Esophagus squamous epithelium (tissue), 5 donors: ENCODE measurements at places on chromosomes 5 and 9.

DNA sequence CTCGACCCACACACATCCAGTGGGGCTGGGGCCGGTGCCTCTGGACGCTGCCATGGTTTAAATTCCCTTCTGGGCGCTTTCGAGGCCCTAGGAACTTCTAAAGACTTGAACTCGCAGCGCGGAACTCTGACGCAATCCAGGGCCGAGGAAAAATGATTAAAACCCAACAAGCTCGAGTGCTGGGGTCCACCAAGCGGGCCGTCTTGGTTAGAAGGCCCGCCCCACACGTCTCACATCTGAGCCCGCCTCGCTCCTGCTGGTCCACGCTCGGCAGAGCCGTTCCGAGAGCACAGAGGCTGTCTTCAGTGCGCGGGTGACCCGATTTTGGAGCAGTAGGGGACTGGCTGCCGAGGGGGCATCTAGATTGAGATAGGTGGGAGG lies 1.5 kb downstream of the CRHBP start:
- no peak for DNase-seq

DNA sequence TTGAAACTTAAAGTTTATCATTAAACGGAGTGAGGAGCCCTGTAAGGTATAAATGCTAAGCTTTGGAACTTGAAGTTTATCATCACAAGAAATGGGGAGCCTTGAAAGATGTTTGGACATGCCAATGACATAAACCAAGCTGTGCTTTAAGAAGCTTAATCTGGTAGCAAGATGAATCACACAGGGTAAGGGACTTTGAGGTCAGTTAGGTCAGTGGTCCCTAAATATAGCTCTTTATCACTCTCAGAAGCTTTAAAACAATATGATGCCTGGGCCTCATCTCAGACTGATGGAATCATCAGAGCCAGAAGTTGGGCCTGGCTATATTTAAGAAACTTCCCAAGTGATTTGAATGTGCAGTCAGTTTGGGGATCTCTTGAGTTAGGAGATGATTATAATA lies 85.7 kb downstream of the TNC start:
- no peak for DNase-seq

DNA sequence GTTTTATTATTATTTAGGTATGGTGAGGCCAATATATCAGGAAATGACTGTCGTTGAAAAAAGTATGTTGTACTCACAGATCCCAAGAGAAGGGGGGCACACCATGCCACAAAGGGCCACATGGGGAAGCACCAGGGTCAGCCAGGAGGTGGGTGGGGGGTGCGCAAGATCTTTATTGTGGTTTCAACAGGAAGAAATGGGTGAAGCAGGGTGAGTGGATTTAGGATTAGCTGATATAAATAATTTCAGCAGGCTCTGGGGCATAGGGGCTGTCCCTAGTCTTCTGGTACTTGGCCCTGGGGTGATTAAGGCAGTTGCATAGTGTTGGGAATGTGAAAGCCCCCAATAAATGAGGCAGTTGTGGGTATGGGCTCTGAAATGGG lies 8.6 kb downstream of the PDCD1LG2 start:
- DNase-seq, result no peak

DNA sequence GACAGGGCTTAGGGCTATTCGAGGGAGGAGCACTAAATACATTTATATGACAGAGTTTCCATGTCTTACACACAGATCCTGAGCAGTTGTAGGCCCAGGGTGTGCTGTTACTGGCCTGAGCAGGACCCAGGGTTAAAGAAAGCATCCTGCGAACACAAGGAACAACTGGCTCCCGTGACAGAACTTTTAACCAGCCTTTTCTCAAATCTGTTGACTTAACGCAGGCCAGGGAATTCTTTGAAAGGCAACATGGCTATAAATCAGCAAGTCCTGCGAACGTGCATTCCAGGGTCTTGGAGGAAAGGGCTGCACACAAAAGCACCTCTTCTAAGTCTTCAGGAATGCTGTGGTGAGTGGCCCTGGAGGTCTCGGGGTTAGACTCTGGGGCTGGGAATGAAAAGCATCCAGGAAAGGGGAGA lies 45.2 kb upstream of the ANKRD55 start:
- DNase-seq, result no peak

GRCh38 chr9:97981846-97982682 lies 1.1 kb upstream of the ANP32B start:
- DNase-seq, result no peak

DNA sequence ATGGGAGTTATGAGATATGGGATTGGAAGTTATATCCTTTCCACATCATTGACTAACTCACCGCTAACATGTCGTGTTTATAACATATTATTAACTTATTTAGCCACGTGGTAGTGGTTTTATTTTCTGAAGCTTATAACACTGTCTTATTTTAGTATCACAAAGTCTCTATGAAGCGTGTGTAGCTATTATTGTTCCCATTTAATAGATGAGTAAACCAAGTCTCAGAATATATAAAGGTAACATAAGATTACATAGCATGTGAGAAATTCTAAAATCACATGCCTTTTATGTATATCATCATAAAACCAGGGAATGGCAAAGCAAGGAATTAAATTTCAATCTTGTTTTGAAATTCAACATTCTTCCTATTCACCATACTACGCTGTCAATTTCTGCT lies 15.3 kb downstream of the AP3B1 start:
- DNase-seq, result no peak

DNA sequence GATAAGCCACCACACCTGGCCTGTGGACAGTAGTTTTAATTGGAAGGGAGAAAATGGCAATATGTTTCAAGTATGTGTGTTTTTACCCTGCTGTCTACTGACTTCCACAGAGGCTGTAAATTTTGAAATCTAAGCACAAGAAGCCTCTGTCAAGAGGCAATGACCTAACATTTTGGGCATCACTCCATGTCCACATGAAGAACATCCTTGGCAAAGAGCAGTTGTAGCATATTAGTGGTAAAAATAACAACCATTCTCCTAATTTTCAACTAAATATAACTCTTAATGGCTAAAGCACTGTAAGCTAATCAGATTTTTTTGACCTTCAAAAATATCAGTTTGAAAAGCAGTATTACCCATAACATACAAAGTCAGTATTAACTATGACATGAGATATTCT lies 100.3 kb upstream of the APC start:
- DNase-seq, result no peak

DNA sequence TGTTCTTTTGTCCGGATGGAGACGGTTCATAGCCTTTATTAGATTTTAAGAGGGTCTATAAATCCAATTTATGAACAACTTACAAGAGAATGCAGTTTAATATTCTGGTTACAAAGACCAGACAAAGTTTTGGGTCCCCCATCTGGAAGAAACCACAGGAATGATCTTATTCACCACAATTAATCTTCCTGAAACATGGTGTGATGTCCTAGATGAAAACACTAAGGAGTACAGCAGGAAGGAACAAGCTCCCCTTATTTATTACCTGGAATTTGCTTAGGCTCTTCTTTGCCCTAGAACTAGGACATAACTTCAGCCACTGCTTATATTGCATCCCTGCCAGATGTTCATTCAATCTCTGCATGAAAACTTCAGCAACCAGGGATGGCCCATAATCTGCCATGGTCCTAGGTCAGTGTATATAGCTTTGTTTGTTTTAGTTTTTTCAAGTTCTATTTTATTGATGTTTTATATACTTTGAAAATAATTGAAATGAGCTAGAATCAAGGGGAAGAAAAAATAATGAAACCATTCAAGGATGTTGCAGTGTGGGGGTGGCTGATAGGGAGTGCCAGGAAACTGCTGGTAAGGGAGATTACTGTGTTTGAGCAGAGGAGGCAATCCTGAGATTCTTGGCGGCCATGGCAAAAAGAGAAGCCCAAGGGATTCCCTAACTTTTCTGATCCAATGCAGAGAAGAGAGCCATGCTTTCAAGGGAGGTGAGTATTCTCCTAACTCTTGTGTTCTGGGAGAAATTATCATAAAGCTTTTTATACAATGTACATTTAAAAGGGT lies 16.8 kb downstream of the TXNDC8 start:
- no peak for DNase-seq

GRCh38 chr5:127009784-127010183 lies 20.6 kb downstream of the MARCHF3 start:
- DNase-seq, result no peak

DNA sequence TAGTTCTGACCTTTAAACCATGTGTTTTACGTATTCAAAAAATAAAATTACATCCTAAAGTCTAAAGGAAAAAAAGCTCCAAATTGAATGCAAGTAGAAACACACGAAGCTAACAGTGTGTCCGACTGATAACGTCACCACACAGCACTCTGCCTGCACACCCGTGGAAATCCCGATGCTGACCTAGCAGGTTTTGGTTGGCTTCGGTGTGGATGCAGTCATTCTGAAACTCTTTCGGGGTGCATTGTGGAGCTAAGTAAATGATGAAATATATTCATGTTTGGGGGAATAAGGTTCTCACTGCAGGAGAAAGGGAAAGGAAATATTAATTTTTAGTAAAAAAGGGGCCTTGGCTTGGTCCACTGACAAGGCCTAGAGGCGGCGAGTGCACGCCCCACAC lies 2.0 kb downstream of the RASGEF1C start:
- no peak for DNase-seq

DNA sequence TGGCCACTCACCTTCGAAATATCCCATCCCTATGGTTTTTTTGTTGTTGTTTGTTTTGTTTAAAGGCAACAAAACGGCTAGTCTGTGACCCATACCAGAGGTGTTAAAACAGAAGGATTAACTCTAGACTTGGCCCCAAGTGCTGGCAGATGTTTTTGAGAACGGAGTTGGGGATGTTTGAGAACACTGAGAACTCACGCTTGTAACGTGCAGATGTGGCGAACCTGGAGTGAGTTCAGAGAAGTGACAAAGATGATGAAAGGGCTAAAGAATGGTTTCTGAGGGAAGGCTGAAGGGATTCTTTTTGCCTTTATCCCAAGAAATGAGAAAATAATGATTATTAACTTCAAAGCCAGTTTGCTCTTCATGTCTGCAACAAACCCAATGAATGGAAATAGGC lies 286.5 kb downstream of the ZNF608 start:
- DNase-seq, result no peak
